ENCODE measurements at places on chromosomes 6 and 20.

DNA sequence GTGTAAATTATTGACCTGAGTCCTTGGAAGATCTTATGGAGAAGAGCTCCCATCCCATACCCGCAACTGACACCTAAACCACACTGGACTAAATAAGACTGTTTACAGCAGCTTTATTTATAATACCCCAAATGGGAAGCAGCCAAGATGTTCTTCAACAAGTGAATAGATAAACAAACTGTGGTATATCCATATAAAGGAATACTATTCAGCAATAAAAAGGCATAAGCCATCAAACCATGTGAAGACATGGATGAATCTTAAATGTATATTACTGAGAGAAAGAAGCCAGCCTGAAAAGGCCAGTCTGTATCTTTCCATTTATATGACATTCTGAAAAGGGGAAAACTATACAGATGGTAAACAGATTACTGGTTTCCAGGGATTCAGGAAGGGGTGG is 212.7 kb downstream of the TPBG start:
- no peak for DNase-seq

GRCh38 chr6:280775-281468 is 11.4 kb upstream of the DUSP22 start:
- no peak for DNase-seq

- no peak for DNase-seq
Measured at GRCh38 chr6:32709625-32710024, 31.6 kb upstream of the HLA-DQA2 start.

DNA sequence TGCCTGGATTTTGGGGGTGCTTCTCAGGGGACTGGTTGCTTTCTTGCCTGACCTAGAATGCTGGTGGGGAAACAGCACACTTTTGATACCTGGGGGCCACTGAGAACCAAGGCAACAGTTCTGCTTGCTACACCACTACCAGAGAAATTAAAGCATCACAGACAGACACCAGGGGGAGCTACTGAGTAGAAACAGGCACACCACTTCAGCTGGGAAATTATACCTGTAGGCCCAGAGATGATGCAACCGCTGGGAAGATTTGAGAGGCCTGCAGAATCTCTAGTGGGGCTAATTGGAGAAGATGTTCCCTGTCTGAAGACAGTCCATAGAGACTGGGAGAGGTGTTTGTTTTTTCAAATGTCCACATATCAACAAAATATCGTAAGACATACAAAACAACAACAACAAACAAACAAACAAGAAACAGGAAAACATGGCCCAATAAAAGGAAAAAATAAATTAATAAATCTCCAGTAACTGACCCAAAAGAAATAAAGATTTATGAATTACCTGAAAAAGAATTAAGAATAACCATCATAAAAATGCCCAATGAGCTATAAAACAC is 129.4 kb upstream of the RIN2 start:
- DNase-seq = no peak

GRCh38 chr20:59004763-59005522 is 2.1 kb downstream of the CTSZ start:
- no peak for DNase-seq

GRCh38 chr6:152977556-152977955 is 5.3 kb downstream of the FBXO5 start:
- DNase-seq = no peak

DNA sequence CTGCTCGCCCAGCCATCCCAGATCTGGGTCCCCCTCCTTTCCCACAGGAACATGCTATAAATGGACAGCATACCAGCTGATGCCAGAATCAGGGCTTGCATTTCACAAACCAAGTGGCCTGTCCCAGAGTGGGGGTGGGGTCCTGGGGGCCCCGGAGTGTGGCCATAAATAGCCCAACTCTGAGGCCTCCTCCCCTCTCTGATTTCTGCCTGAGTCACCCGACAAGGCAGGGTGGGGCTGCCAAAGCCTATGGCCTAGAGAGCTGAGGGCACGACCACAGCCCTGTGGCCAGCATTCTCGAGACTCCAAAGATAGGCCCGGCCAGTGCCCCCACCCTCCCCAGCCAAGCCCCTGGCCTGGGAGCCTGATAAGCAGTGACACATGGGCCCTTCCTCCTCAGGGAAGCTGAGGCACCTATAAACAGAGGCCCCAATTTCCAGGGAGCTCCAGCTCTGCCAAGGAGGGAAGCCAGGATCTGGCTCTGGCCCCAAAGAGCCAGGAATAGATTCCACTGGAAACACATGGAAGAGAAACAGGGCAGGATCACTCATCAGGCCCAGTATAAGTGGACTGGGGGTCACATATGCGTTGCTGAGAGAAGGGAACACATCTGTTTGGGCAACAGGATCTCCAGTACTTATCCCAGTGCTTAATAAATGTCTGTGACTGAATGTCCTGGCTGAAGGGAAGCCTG is 20.3 kb downstream of the SNTA1 start:
- peak; percentile 70 for DNase-seq

DNA sequence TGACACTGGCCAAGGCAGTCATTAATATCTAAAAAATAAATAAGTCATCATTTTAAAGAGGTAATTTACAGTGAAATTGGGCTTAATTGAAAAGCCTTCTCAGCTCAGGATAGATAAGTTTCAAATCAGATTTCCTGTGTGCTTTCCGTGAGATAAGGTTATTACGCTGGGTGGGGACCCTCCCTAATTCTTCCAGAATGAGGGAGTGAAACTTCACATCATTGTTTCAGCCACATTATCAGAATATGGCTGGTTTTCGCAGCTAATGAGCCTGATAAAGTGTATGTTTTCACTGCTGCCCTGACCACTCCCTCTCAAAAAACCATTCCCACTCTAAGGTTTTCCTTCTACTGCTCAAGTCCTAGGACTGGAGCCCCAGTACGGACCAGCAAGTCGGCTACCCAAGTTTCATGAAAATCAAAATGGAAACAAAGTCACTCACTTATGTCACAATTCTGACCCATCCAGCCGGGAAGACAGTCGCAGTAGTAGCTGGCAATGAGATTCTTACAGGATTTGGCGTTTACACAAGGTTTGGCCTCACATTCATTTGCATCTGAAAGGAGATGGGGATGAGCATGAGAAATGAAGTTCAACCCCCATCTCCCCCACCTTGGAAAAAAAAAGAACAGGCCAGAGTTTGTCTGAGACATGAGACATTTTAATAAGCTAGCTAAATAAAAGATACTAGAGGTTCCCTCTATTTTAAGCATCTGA is 24.6 kb downstream of the JAG1 start:
- DNase-seq = no peak

GRCh38 chr6:64054861-64055260 is 419.3 kb downstream of the PHF3 start:
- DNase-seq = no peak

DNA sequence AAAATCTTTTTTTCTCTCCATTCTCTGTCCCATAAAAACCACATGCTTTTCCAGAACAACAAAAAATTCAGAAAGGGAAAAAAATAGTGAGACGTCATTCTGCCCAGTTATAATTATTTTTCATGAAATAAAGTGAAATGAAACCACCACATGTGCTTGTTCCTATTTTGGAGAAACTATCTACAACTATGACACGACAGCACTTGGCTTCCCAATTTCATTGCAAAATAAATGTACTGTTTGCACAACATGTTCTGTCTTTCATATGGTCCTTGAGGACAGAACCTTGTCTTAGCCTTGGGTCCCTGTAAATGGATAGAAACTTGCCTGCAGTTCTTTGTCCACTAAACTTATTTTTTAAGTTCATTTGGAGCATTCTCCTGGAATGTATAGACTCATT is 5.6 kb upstream of the MAN1A1 start:
- no peak for DNase-seq

- DNase-seq = no peak
Measured at GRCh38 chr6:155066921-155067680, 72.0 kb downstream of the TIAM2 start.

GRCh38 chr6:90701146-90701781 is 114.4 kb upstream of the MAP3K7 start:
- no peak for DNase-seq

DNA sequence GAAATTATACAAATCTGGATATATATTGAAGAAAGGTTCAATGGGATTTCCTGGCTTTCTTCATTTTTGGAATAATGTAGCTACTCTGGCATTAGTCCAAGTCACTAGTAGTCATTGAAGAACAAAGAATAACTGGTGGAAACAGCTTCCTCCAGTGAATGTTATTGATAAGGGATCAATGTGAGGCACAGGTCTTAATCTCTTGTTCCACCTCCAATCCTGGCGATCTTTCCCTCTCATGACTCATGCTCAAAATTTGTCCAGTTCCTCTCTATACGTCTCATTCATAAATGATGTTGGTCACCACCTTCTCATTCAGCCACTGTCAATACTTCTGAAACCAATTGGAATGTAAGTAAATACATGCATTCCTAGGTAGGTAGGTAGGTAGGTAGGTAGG is 185.0 kb upstream of the BMP2 start:
- DNase-seq = no peak

- DNase-seq = no peak
Measured at GRCh38 chr20:50363027-50363426, 147.2 kb upstream of the PTPN1 start.

GRCh38 chr6:163826629-163827028 is 412.1 kb downstream of the QKI start:
- DNase-seq = no peak

DNA sequence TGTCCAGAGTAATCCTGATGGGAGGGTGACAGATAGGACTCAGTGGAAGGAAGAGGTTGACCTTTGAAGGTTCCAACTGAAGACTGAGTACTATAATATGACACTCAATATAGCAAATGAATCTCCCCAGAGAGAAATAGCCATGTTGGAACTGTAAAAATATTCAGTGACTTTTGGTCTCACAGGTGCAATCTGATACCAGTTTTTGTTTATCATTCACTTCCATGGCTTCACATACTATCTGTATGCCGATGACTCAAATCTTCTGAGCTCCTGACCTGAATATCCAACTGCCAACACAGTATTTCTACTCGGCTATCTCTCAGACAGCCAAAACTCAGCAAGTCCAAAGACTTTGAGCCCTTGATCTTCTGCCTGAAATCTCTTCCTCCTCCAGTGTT is 21.8 kb upstream of the PKHD1 start:
- DNase-seq = no peak

DNA sequence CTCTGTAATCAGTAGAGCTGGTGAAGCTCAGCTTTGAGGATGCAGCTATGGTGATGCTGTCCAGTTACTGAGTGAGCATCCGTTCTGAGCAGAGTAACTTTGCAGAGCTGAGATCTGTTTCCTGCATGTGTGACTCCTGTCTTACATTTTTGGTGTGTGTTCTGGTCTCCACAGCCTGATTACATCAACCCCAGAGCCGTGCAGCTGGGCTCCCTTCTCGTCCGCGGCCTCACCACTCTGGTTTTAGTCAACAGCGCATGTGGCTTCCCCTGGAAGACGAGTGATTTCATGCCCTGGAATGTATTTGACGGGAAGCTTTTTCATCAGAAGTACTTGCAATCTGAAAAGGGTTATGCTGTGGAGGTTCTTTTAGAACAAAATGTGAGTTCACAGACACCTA is 81.6 kb downstream of the FAM120B start:
- no peak for DNase-seq

GRCh38 chr6:166599205-166599604 is 12.7 kb upstream of the RAMACL start:
- DNase-seq = no peak

GRCh38 chr6:83883240-83883639 is 23.8 kb downstream of the CYB5R4 start:
- DNase-seq = no peak

- no peak for DNase-seq
Measured at GRCh38 chr20:63759377-63759901, 19.9 kb downstream of the SLC2A4RG start.

GRCh38 chr6:36596356-36596755 is 2.2 kb downstream of the SRSF3 start:
- no peak for DNase-seq

- no peak for DNase-seq
Measured at GRCh38 chr20:10655720-10656669, 17.8 kb downstream of the JAG1 start.

DNA sequence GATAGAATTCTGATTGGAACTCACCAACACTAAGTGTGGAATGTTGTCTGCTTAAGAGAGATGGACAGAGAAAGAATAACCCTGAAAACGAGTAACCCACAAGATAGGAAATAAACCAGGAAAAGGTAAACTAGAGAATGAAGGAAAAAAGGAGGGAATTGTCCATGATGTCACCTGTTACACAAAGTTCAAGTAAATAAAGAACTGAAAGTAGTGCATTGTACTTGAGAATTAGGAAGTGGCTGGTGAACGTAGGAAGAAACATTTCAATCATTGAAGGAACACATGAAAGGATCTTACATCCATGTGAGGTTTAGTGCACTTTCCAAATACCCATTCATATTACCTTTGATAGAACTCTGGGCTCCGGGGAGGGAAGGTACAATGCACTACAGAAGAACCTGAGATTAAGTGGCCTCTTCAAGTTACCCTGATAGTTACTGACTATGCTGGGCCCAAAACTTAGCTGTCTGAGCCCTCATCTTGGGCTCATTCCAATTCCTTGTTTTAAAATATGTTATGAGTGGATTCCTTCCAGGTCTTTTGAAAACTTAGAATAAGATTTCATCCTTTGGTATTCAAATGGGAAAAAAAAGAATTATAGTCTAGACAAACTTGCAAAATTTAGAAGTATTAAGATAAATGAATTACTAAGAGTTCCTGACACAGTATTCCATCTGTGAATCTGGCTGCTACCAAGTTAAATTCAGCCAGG is 1.1 kb upstream of the STX7 start:
- no peak for DNase-seq

DNA sequence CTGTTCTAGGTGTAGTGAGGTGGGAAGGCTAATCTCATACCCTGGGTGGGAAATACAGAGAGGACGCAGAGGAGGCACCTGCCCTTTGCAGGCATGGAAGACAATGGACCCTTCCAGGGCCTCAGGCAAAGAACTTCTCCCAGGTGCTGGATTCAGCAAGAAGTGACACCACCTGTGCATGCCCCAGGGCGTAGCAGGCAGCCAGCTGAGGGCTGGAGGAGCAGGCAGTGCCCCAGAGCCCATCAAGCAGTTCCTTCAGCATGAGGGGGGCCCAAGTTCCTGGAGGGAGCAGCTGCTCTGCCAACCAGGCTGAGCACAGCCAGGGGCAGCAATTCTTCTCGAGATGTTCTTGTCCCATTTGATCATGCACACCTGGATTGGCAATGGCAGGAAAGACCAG is 170.3 kb upstream of the PDE10A start:
- no peak for DNase-seq

GRCh38 chr20:54350415-54350814 is 125.0 kb upstream of the DOK5 start:
- no peak for DNase-seq

DNA sequence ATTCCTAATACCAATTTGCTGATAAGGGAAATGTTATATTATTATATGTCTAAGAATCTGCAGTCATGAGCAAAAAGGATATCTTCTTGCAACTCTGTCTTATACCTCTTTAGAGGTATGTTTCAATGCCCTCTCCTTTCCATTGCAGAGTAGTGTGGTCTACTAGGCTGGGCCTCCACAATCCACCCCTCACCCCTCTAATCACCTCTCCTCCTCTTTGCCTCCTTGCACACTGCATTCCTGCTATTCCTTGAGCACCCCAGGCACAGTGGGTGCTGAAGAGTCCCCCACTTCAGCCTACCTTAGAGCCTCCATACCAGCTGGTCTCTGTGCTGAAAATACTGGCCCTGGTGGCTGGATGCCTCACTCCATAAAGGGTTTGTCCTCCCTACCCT is 26.9 kb downstream of the ARMC2 start:
- DNase-seq = no peak
